ENCODE measurements at places on chromosomes 5 and 9.

GRCh38 chr9:37271679-37272078 is 150.8 kb upstream of the GRHPR start:
- no peak for DNase-seq

DNA sequence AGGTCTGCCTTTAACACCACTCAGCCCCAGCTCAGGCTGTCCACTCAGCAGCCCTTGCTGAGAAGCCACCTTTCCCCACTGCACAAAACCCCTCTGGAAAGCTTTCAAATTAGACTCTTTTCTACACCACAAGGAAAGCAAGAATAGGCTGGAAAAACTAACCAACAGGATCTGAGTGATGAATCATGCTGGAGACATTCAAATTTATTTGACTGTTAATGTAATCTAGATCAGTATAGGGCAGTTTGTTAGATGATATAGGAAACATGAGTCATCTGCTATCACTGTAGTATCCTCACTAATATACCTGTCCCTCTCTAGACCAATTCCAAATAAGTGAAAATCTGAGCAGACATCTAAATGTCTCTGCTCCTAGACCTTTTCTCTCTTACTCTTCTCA is 127.8 kb upstream of the PAM start:
- no peak for DNase-seq

DNA sequence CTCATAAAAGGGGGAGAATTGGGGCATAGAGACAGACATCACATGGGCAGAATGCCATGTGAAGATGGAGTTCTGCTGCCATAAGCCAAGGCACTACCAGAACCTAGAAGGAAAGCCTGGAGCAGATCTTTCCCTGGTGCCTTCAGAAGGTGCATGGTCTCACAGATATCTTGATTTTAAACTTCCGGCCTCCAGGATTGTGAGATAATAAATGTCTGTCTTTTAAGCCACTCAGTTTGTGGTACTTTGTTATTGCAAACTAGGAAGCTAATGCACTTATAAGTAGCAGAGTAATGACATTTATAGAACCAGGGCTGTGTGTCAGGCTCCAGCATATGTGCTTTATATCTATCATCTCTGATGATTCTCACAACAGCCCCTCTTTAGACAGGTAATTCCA is 130.4 kb downstream of the ASTN2 start:
- DNase-seq: no peak

- no peak for DNase-seq
These were observed 72.9 kb upstream of the PAM start for GRCh38 chr5:102682101-102682647.

DNA sequence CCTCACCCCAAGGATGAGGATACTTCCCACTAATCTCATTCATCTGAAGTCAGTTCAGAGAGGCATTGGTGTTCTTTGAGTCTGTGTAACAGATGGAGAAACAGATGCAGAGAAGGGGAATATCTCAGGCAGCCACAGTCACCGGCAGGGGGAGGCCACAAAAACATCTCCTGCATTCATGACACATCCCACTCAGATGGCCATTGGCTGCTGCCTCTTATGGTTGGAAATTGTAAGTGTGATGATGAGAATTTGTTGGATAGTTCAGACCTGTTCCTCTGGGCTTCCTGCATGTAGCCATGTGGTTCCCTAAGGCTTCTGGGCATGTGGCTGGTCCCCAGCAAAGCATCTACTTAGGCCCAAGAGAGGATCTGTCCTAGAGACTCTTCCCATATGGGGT is 45.9 kb upstream of the GABRP start:
- DNase-seq: no peak

GRCh38 chr9:137315581-137316011 is 13.5 kb upstream of the NRARP start:
- no peak for DNase-seq

GRCh38 chr9:121901616-121902015 is 191.5 kb downstream of the TTLL11 start:
- DNase-seq: no peak
